ENCODE measurements at places on chromosomes 11 and 22.

- DNase-seq: no peak
Measured at GRCh38 chr11:103682318-103683184, 353.9 kb upstream of the DDI1 start.

- no peak for DNase-seq
Measured at GRCh38 chr22:43266076-43266475, 77.1 kb downstream of the SCUBE1 start.

DNA sequence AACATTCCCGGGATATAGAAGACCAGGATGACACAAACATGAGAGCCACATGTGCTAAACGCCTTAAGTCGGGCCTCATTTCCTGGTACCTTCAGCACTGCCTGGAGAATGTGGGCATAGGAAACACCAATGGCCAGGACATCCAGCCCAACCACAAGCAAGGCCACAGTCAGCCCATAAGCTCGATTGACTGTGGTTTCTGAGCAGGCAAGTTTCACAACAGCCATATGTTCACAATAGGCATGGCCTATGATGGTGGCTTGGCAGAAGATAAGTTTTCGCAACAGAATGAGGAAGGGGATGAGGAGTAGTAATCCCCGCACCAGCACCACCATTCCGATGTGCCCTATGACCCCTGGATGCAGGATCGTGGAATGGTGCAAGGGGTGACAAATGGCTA lies 26.9 kb upstream of the OR56A1 start:
- DNase-seq: no peak

- DNase-seq: no peak
Measured at GRCh38 chr11:529728-530411, 5.5 kb downstream of the HRAS start.

DNA sequence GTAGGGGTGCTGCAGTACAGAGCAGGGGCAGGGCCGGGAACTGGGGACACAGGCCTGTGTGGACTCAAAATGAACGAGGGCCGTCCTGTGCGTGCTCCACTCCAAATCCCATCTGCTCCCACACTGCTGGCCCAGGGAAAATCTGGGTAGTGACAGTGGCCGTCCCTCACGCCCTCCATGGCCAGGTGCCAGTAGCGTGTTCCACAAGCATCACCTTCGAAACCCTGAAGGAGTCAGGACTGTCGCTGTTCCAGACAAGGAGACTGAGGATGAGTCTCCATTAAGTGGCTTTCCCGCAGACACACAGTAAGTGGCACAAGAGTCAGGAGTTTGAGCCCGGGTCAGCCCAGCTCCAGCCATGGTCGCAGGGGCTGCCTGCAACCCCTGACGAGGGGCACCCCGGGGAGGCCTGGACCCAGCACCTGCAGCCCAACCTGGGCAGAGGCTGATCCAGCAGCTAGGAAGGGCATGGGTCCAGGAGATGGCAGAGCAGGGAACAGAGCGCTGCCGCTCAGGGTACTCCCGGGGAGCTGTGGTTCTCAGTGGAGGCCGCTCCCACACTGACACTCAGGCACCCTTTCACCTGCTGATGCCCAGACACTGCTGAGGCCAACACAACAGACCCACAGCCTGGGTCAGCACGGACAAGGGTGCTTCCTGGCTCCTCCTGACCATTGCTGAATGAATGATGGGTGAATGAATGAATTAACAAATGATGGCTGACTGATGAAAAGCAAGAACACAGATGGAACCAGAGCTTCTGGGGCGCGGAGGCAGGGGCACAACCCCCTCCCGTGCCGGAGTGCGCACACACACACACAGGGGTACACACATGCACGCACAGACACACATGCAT lies 35.3 kb downstream of the IGF2 start:
- DNase-seq: no peak

- no peak for DNase-seq
Measured at GRCh38 chr11:44899959-44900358, 50.7 kb downstream of the TP53I11 start.

- DNase-seq: no peak
Measured at GRCh38 chr11:32221476-32222032, 130.7 kb downstream of the RCN1 start.

DNA sequence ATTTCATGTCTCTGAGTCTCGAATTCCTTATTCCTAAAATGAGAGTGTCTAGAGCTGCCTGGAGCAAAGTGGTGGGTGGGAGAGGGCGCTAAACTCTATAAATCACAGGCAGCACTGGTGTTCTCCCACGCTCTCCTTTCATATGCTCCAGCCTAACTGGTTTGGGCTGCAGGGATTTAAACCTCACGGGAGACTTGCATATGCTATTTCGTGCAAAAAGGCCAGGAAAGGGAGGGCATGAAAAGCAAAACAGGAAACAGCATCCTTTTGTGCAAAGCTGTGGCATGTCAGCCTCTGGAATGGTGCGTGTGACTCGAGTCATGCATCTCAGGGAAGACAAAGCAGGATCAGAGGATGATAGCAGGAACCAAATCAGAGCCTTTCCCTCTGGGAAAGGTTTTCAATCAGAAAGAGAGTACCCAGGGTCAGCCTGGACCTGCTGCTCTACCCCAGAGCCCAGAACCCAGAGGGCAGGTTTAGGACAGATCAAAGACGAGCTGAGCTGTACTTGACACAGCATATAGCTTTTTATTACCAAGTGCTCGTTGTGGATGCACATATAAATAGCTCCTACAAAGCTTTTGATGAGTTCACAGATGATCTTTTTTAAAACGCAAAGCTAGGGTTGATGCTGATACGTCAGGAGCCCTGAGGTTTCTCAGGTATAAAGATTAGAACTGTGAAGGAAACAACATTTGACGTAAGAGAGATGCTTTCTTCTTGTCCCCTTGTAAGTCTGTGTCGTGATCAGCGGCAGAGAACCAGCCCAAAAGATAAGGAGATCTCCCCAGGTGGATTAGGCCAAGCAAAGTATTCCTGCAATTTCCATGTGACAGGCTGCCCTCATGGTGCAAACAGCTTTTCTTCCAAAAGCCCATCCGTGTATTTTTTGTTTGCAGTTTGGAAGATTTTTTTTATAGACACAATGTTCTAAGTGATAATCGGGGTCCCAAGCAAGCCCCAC lies 46.2 kb upstream of the YWHAH start:
- DNase-seq: no peak

DNA sequence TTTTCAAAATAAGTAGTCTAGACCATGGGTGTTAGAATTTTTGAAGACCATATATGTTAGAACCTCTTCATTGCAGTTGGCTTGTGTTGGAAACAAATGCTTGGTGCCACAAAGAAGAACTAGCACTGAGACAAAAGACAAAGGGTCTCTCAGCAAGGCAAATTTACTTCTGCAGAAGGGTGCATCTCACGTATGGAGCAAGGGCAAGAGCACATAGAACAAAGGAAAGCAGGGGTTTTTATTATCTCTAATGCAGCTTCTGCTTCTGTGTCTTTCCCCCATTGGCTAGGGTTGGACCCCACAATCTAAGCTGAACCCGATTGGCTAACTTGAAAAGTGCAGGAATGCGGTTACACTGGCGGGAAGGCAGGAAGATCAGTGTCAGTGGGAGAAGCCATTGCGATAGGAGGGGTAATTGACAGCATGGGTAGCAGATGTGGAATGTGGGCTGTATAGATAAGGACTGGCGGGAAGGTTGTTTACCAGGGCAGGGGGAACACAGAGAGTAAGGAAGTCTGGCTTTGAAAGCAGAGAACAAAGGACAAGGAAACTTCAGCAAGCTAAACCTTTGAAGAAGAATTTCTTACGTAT lies 9.2 kb upstream of the RBMXL2 start:
- no peak for DNase-seq

GRCh38 chr11:120208777-120209176 lies 2.1 kb upstream of the OAF start:
- DNase-seq: no peak

DNA sequence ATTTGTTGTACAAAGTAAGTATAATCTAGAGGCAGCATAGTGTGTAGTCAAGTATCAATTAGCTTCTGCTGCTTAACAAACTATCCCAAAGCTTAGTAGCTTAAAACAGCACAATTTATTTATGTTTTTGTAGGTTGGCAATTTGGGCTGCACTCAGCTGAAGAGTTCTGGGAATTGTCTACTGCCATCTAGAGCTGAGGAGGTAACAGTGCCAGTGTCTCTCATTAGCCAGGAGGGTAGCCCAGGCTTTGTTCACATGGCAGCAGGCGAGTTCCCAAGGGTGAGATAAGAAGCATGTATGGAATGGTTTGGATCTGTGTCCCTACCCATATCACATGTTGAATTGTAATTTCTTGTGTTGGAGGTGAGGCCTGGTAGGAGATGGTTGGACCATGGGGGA lies 45.8 kb upstream of the SLN start:
- no peak for DNase-seq

GRCh38 chr22:36901411-36902142 lies 11.9 kb upstream of the CSF2RB start:
- no peak for DNase-seq

- no peak for DNase-seq
Measured at GRCh38 chr22:30562366-30562765, 12.1 kb downstream of the GAL3ST1 start.

- no peak for DNase-seq
Measured at GRCh38 chr22:34055525-34056200, 135.4 kb upstream of the LARGE1 start.

DNA sequence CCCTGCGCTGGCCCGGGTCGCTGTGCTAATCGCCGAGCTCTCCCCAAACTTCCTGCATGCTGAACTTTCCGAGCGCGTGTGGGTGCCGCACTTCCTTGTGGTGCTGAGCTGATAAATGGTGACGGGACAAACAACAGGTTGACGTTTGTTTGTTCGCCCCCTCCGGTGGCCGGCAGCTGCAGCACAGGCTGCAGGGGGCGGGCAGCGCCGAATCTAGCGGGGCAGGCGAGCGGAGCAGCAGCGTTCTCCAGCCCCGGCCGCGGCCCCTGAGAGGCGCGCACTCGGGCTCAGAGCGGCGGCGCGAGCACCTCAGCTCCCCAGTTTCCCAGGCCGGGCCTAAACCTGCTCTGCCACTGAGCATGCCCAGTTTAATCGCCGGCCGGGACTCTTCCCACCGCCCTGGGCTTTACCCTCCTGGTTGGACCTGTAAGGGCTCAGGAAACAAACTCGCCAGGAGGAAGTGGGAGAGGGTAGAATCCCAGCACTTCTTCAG lies at the start of gene PDGFD:
PDGFD (minus strand) TSS at position 120 of the 493 bp plus-strand sequence.
- no peak for DNase-seq

DNA sequence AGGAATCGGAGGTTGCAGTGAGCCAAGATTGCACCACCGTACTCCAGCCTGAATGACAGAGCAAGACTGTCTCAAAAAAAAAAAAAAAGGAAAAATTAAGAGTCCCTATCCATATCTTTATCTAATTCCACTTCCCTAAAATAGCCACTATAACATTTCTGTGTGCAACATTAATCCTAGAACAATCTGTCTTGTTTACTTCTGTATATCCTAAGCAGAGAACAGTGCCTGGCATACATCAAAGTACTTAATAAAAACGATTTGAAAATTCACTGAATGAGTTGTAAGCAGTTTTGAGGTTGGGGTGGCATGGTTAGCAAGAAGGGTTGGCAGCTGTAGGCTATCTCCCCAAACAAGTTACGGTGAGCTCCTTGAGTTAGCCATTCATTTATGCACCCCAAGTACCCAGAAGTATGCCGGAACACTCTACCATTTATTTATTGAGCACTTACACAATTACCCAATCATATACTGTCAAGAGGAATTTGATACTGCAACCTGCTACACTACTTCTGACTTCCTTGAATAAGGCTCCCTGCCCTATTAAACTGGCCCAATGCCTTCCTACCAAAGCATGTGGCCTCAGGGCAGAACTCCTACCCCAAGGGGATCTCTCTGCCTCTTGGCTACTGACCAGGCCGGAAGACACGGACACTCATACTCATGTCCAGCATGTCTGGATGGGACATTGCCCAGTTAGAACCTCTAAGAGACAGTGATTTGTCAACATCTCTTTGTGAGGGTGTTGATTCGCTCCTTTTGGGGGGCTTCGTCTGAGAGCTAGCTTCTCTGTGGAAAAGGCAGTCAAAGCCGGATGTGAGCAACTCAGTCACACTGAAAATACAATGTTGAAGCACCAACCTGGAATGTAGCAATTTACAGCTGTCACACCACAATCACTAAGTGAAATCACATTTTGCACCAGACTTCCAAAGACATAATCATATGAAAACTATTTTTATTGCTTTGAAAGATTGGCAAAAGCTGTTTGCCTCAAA lies 16.3 kb upstream of the TMEM41B start:
- DNase-seq: no peak

DNA sequence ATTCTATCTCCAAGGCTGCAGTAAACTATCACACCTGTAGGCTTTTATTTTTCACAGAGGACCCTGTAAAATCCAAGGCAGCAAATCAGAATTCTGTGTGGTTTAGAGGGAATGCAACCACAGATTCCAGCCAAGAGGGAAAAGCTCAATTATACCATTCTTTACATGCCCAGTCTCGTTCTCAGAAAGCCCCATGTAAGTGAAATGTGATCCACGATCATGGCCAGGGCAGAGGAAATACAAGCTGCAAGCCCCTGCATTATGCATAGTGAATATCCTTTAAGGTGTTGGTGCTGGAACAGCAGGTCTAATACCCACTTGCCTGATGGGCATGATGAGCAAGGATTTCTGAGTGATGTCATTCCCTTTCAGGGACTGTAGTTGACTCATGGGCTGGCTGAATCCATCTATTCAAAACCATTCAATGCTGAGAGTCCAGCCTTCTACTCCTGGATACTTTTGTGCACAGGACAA lies 198.7 kb upstream of the MTMR2 start:
- no peak for DNase-seq

DNA sequence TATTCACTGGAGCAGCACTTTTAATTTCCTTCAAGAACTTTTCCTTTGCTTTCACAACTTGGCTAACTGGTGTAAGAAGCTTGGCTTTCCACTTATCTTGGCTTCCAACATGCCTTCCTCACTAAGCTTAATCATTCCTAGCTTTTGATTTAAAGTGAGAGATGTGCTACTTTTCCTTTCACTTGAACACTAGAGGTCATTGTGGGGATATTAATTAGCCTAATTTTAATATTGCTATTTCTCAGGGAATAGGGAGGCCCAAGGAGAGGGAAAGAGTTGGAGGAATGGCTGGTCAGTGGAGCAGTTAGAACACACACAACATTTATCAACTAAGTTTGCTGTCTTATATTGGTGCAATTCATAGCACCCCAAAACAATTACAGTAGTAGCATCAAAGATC lies 24.6 kb upstream of the CCDC90B start:
- DNase-seq: no peak

DNA sequence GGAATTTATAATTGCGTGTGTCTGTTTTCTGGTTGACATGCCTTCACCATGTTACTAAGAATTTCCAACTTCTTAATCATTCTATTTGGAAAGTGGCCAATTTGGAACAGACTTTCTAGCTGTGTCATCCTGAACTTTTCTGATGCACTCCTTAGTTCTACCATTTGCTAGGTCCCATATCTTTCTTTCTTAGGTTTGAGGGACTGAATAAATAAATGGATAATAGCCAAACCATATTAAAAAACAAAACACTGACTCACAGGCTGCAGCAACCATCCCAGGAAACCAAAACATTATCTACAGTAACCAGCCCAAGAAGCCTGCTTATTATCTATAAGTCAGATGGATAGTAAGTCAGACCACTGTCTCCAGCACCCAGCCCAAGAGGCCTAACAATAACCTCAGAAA lies 57.5 kb upstream of the PLET1 start:
- no peak for DNase-seq

All from cortex of kidney (tissue), 1 donor.